Activated CD8-positive, alpha-beta T cell treated with anti-CD3 and anti-CD28 coated beads for 36 hours (primary cell): ENCODE measurements at places on chromosomes 3 and 15.
A peak's percentile ranks its signal among the peaks of the same experiment; 100 is the strongest.

DNA sequence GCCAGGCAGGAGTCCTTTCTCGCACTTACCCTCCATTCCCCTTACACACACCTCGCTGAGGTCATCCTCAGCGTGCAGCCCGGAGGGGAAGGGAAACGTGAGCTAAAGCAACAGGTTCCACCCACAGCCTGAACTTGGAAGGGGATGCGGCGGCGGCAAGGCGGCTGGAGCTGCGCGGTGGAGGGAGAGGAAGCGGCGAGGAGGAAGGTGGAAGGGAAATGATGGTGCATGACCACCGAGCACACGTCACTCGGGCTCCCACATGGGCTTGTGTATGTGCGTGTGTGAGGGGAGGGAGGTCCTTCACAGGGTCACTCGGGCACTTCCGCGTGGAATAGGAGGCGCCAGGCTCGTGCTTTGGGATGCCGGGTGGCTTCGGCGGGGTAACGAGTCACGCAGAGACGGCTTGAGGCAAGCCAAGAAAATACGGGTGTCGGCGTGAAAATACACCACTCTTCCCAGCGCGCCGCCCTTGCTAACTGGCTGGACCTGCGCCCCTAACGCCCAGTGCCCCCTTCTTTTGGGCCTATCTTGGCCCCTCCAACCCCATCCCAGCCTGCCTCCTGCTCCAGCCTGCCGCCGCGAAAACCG, 225.5 kb upstream of the IL12A start:
- DNase-seq: peak; percentile 61

GRCh38 chr15:77744398-77744797, 111.7 kb upstream of the LINGO1 start:
- DNase-seq: no peak

- DNase-seq: peak; percentile 3
Observed at GRCh38 chr3:79521221-79521848, 246.5 kb downstream of the ROBO1 start.

- DNase-seq: no peak
Observed at GRCh38 chr15:88395241-88395640, 71.9 kb downstream of the MRPL46 start.

DNA sequence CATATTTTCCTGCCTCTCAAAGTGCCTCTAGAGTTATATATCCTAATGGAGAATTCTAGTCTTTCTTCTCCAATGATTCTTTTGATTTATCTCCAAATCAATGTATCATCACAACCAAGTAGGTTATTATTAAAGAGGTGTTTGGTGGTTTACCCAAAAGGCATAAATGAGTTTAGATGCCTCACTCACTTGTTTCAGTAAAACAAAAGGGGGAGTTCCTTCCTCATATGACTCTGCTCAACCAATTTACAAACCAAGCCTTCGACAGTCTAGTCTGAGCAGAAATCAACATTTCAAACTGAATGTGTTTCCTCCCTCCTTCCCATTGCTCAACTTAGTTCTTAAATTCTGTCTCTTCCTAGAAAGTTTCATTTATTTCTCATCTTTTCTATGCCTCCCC, 116.5 kb downstream of the TNIK start:
- DNase-seq: no peak

DNA sequence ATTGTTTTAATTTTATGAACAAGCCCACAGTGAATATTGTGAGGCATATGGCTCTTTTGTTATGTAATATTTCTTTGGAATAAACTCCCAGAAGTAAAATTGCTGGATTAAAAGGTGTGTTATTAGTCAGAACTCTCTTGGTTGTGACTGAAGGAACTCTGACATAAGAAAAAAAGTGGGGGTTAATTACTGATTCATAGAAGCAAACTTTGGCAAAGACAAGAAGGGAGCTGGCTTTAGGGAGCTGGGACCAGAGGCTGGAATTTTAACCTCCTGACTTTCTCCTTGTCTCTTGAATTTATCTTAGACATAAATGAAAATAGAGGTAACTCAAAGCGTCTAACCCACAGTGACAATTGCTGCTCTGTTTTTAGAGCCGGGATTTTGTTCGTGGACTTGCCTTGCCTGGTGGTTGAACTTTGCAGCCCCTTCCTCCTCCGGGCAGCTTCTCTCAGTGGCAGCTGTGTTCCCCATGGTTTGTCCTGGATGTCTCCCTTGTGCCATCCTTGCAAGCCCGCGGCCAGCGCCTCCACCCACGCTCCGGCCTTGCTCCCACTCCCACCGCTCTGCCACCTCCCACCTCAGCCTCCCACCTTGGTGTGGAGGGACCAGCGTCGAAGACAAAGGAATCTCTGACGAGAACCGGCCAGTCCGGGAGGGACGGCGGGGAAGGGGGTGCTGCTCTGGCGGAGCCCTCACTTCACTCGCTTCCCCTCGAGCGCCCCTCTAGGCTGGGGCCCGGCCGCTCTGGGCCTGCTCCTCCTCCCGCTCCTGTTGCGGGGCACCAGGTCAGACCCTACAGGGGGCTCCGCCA, 28.0 kb downstream of the ARHGAP31 start:
- DNase-seq: no peak

- DNase-seq: peak; percentile 35
Observed at GRCh38 chr3:159263750-159264553, 462.1 kb downstream of the MFSD1 start.

- DNase-seq: peak; percentile 44
Observed at GRCh38 chr3:44016818-44017217, 224.9 kb upstream of the TOPAZ1 start.

GRCh38 chr15:60652870-60653269, 173.9 kb upstream of the ICE2 start:
- DNase-seq: no peak

GRCh38 chr3:124851136-124851535, 36.0 kb downstream of the ITGB5 start:
- no peak for DNase-seq

DNA sequence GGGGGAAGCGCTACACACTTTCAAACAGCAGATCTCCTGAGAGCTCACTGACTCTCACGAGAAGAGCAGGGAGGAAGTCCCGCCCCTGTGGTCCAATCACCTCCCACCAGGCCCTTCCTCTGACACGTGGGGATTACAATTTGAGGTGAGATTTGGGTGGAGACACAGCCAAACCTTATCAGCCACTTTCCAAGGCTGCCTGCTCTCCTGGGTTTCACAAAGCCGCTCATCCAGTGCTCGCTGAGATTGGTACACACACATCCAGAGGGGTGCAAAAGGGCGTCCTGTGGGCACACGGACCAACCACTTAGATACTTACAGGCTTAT, 23.1 kb downstream of the XXYLT1 start:
- DNase-seq: peak; percentile 30

DNA sequence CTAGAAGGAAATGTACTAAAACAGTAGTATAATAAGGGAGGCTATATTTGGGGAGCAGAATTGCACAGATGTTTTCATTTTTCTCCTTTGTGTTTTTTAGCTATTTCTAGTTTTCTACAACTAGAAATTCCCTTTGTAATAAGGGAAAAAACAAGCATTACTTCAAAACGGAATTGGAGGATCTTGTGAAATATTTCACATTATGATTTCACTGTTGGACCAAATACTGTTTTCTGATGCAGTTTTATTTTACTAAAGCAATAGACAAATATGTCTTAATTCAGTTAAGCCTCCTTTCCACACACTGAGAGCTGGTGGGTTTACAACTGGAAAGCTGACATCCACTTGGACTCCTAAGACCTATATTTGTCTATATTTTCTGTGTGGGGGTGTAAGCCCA, 7.3 kb downstream of the CCR1 start:
- DNase-seq: no peak

GRCh38 chr3:18559331-18559842, 134.2 kb upstream of the SATB1 start:
- DNase-seq: peak; percentile 32

DNA sequence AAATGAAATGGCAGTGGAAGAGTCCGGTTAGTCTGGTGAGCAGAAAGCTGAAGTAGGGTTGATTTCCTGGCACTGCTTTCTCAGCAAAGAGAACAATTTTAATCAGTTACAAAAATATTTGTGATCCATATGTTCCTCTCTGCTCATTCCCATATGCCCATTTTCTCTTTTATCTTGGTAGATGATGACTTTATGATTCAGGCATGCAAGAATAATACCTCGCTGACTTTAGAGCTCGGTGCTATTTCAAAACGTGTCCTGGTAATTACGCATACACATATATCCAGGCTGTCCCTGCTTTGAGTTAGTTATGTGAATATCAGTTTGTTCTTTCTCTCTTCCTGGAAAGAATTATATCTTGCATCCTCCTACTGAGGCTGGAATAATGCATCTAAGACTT, 38.5 kb downstream of the ARPP21 start:
- no peak for DNase-seq

GRCh38 chr3:142272200-142272891, 47.0 kb upstream of the GK5 start:
- no peak for DNase-seq

DNA sequence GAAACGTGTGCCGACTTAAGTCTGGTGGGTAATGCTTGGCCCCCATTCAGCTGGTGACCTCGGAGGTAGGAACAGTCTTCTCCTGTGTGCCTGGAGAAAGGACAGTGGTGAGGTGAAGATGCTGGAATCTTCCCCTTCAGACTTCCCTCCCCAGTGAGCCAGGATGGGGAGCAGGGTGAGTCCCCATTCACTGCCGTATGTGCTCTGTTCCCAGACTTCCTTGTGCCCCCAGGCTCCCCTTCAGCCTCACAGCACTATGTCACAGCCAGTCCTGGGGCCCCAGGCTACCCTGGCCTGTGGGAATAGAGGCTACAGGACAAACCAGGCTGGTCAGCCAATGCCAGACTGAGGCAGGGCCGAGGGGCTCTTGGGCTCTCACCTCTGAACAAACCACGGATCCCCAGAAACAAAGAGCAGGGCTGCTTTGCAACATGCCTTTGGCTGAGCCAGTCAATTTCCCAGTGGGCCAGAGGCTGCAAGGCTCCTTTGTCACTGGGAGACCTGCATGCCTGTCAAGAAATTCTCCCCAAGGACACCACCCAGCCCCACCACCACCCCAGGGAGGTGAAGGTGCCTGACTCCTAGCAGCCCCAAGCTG, 31.8 kb upstream of the HHATL start:
- no peak for DNase-seq

- no peak for DNase-seq
Observed at GRCh38 chr3:45259133-45259532, 33.0 kb upstream of the TMEM158 start.

DNA sequence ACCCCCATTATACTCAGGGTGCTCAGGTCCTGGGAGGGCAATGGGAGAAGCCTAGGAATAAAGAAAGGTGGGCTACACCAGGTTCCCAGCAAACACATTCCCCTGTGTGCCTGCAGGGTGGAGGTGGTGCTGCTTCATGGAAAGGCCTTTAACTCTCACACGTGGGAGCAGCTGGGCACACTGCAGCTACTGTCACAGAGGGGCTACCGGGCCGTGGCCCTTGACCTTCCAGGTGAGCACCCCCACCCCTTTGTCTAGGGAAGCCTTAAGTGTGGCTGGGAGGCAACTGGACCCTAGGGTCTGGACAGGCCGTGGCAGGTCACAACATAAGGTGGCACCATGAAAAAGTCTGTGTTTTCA, 3.3 kb downstream of the ABHD14A start:
- no peak for DNase-seq

DNA sequence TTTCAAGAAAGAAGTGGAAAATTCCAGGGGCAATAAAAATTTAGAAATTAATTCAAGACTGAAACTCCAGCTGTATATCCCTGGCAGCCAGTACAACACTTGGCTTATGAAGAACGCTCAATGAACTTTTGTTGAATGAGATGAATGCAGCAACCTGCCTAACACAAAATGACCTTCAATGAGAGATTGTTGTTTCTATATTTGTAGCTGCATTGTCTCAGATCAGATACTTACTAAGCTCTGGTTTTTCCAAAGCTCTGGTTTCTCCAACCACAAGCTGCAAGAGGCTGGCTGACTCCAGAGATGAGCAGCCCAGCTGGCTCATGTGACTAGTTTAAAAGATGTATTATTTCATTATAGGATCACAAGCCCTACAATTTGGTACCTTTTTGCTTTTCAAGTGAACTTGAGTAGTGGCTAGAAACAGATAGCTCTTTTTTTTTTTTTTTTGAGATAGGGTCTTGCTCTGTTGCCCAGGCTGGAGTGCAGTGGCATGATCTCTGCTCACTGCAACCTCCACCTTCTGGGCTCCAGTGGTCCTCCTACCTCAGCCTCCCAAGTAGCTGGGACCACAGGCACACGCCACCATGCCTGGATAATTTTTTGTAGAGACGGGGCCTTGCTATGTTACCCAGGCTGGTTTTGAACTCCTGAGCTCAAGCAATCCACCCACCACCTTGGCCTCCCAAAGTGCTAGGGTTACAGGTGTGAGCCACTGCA, 57.4 kb downstream of the UMPS start:
- peak; percentile 11 for DNase-seq

DNA sequence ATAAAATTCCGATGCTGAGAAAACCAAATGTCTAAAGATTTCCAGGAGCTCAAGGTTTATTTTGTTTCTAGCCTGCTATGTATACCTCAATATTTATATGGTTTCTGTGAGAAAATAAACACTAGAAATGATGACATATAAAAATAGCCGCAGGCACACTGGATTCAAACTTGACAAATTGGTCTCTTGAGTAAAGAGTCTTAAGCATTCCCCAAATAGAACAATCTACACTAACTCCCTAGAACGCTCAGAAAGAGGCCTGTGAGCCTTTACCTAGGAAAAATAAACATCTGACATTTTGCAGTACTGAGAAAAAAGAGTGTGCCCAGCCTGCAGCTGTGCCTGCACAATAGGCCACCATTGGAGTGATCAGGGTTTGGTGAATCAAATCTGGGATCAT, 75.2 kb downstream of the NEK10 start:
- DNase-seq: no peak

DNA sequence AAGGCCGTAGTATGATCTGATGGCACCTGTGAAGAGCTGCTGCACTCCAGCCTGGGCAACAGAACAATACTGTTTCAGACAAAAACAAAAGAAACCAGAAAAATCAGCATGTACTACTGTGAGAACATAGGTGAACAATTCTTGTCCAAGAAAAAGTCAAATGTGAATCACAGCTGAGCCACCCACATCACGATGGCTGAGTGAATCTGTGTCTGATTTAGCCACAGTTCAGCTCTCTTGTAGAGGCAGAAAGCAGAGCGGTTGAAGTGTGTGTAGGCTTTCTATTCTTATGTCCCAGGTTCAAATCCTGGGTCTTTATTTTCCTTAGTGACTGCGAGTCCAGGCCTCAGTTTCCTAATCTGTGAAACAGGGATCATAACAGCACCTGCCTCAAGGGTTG, 4.4 kb upstream of the FURIN start:
- peak; percentile 65 for DNase-seq
